ENCODE measurements at places on chromosomes 6 and 20.

DNA sequence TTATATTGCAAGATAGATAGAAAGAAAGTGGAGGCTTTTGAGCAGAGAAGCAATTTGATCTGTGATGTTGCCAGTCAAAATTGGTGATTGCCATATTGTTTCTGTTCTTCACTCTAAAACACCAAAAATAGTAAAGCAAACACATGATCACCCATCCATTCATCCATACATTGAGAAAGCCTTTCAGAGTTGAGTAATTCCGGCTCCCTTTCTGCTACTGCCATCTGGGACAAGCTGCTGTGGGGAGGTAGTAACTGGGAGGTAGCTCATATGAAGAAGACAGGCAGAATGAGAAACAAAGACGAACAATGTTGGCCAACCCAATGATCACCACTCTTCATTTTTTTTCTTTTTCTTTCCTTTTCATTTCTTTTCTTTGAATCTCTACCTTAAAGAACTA lies 51.1 kb upstream of the HBS1L start:
- DNase-seq: no peak

DNA sequence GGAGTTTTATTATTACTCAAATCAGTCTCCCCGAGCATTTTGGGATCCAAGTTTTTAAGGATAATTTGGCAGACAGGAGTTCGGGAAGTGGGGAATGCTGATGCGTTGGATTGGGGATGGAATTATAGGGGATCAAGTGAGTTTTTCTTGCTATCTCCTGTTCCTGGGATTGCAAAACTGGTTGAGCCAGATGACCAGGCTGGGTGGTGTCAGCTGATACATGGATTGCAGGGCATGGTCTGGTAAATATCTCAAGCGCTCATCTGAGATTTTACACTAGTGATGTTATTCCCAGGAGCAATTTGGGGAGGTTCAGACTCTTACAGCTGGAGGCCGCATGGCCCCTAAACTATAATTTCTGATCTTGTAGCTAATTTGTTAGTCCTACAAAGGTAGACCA lies 54.7 kb downstream of the ENPP1 start:
- no peak for DNase-seq

GRCh38 chr6:122719176-122719575 lies 60.3 kb upstream of the FABP7 start:
- DNase-seq: no peak

- no peak for DNase-seq
Observed at GRCh38 chr6:78954740-78955139, 87.4 kb downstream of the IRAK1BP1 start.

DNA sequence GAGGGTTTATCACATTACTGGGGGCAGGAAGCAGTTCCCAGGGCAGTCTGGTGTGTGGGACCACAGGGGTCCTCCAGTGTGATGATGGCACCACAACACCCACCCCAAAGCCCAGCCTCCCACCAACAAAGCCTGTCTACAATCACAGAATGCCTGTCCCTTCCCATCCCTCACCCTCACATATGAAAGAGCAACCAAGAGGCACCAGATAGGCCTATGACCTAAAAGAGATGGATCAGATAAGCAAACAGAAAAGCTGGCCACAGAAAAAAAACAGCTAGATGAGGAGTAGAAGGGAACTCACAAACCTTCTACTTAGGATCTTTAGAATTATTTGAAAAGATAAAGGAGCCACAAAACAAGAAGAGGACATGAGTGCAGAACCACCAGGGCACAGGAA lies 54.3 kb downstream of the SERAC1 start:
- no peak for DNase-seq

GRCh38 chr20:50312002-50312681 lies 121.5 kb downstream of the CEBPB start:
- DNase-seq: no peak

- no peak for DNase-seq
Observed at GRCh38 chr6:114195027-114195365, 147.8 kb downstream of the HS3ST5 start.

DNA sequence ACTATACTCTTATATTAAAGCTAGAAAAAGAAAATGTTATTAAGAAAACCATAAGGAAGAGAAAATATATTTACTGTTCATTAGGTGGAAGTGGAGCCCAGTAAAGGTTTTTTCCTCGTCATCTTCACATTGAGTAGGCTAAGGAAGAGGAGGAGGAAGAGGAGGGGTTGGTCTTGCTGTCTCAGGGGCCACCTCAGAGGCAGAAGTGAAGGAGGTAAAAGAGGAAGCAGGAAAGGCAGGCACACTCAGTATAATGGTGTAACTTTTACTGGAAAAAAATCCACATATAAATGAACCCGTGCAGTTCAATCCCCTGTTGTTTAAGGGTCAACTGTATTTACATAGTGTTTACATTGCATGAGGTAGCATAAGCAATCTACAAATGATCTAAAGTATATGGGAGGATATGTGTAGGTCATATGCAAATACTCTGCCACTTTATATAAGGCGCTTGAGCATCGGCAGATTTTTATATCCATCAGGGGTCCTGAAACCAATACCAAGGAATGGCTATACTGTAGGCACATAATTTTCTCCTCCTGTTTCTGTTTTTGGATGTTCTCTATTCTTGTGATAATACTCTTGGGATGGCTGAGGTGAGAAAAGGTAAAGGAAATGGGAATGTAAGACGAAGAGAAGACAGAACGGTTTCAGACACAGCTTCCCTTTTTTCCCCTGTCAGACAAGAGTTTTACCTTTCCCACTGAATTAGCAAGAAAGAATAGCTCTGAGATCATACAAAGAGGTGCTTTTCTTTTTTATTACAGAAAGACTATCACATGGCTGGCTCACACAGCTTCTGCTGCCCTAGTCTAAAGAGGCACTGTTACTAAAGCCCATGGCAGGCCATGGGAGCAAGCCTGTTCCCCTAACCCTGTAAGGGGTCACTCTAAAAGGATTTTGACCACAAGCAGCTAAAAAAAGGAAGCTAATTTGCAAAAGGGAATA lies 59.9 kb downstream of the NUDT3 start:
- no peak for DNase-seq

- DNase-seq: no peak
Observed at GRCh38 chr20:20019123-20019522, 2.0 kb downstream of the NAA20 start.

GRCh38 chr20:61896058-61896961 lies 169.4 kb downstream of the TAF4 start:
- no peak for DNase-seq

- DNase-seq: peak; percentile 35
Observed at GRCh38 chr6:148934539-148934938, 187.7 kb downstream of the UST start.

GRCh38 chr6:156359912-156360311 lies 417.3 kb upstream of the ARID1B start:
- DNase-seq: no peak

- DNase-seq: no peak
Observed at GRCh38 chr6:112475083-112475482, 128.0 kb downstream of the RFPL4B start.

DNA sequence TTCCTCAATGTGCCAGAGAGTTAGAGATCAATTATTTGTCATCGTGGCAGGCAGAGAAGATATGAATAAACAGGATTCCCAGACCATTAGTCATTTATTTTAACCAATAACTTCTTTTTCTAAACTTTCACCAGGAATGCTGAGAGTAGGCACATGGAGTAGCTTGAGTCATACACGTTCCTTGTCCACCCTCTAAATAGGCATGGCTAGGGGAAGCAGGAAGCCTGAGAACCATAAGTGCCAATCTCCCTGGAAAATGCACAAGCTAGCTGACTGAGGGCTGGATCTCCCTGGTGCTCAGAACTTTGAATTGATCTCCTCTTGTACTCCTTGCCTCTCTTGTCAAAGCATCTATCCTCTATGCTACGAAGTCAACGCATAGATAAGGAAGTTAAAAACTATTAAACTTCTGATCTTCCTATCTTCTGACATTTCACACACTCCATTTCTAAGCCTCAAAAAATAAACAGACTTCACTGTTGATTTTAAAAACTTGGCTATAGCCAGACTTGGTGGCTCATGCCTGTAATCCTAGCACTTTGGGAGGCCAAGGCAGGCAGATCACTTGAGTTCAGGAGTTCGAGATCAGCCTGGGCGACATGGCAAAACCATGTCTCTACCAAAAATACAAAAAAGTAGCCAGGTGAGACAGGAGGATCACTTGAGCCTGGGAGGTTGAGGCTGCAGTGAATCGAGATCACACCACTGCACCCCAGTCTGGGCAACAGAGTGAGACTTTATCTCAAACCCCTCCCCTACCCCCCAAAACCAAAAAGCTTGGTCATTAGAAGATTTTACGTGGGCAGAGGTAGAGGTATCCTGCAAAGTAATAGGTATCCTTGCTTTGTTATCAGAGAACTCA lies 11.8 kb downstream of the ADTRP start:
- no peak for DNase-seq

DNA sequence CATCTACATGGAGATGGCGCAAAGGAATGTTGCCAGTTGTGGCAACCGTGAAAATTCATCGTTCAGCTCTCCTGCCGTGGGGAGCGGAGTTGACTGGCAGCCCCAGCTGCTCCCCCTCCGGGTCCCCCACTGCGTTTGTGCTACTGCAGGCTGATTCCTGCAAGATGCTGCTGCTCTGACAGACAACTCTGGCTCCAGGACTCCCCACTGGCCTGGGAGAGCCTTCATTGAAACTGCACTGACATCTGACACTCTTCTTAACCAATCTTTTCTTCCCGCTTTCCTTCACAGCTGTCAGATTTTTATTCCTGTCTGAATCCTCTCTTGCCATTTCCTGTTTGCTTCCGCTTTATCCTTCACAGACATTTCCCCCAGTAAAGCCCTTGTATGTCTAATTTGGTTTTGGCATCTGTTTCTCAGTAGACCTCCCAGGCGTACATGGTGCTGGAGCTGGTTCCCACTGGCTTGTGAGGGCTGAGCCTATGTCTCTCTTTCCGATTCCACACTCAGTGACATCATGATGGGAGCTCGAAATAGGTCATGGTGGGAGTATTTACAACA lies 9.5 kb upstream of the ATRN start:
- no peak for DNase-seq

- DNase-seq: no peak
Observed at GRCh38 chr6:11043378-11043960, 636 bp downstream of the ELOVL2 start.

- DNase-seq: peak; percentile 79
Observed at GRCh38 chr20:51447097-51447764, 95.3 kb downstream of the NFATC2 start.

Measured in psoas muscle (tissue), 8 donors.